Calu3 (cell line): ENCODE measurements at places on chromosomes 3 and 15. TPM values are rescaled to one million over a fixed set of nuclear protein-coding genes. Genes with fewer than 3 reads are reported as not detected.

WDR49 gene
- 1.4 and 2.2 TPM in 2 replicates for total RNA-seq

GRCh38 chr3:184832044-184832443, 20.1 kb downstream of the VPS8 start:
- no peak for DNase-seq

DNA sequence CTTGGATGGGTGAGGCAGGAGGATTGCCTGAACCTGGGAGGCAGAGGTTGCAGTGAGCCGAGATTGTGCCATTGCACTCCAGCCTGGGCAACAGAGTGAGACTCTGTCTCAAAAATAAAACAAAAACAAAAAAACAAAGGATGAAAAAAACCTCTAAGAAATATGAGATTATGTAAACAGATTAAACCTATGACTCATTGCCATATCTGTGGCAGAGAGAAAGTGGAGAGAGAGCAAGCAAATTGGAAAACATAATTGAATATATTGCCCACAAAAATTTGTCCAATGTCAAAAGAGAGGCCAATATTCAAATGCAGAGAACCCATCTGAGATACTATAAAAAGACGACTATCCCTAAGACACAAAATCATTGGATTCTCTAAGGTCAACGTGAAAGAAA, 1106.0 kb downstream of the OTOL1 start:
- DNase-seq: no peak

- no peak for DNase-seq
Observed at GRCh38 chr3:79255702-79256101, 512.1 kb downstream of the ROBO1 start.
